ENCODE measurements at places on chromosomes 5 and 9. TPM values are rescaled to one million over a fixed set of nuclear protein-coding genes. Genes with fewer than 3 reads are reported as not detected.

Gene GARNL3
- total RNA-seq, result 2.6 TPM

Gene PCDHA5
- 0.73 TPM for total RNA-seq

Gene PCDHGC4
- total RNA-seq, result not detected

Gene C6
- not detected for total RNA-seq

Gene CDH6
- 0.22 TPM for total RNA-seq

Gene ZDHHC11B
- 1.6 TPM for total RNA-seq

Gene GHR
- 0.03 TPM for total RNA-seq

Gene DBH
- total RNA-seq, result not detected

Gene NMRK1
- 4.6 TPM for total RNA-seq

Gene SLC36A2
- not detected for total RNA-seq

Gene RORB
- total RNA-seq, result not detected

Gene PCDHGC5
- 0.06 TPM for total RNA-seq

Gene GAPT
- total RNA-seq, result not detected

Gene PCDHB11
- total RNA-seq, result 0.11 TPM

Gene MLANA
- total RNA-seq, result not detected

Gene CD72
- 0.13 TPM for total RNA-seq

Gene SPINK6
- total RNA-seq, result 0.49 TPM

Gene SLC34A1
- not detected for total RNA-seq

Gene ADGRV1
- total RNA-seq, result 0.83 TPM

Gene SLC24A2
- total RNA-seq, result not detected

Gene ZNF608
- total RNA-seq, result 1.3 TPM

Gene HCN1
- not detected for total RNA-seq

Gene IL7R
- 0.19 TPM for total RNA-seq

Gene BTNL9
- 1.0 TPM for total RNA-seq

Gene C5orf58
- total RNA-seq, result not detected

Gene FAM153A
- not detected for total RNA-seq

Gene SNX24
- 23.1 TPM for total RNA-seq

Gene LMBRD2
- total RNA-seq, result 1.2 TPM

Gene ZNF367
- total RNA-seq, result 5.5 TPM
